Umbilical cord (tissue), 2 donors: ENCODE measurements at places on chromosomes 5 and 9. TPM values are rescaled to one million over a fixed set of nuclear protein-coding genes. Genes with fewer than 3 reads are reported as not detected.

F12 gene
- total RNA-seq, result not detected

CEMIP2 gene
- total RNA-seq, result 116 TPM

PPP2R2B gene
- total RNA-seq, result 5.1 TPM

C9 gene
- 0.24 TPM for total RNA-seq

GPX8 gene
- total RNA-seq, result 135 TPM

MARCHF3 gene
- 34.4 TPM for total RNA-seq

TAF11L8 gene
- total RNA-seq, result not detected

FBN2 gene
- total RNA-seq, result 875 TPM

FIBCD1 gene
- 1.9 TPM for total RNA-seq
